ENCODE measurements at places on chromosomes 2 and 18. TPM values are rescaled to one million over a fixed set of nuclear protein-coding genes. Genes with fewer than 3 reads are reported as not detected.

The ZNF385B gene
- total RNA-seq, result not detected

The AQP12B gene
- total RNA-seq, result not detected

The CD8A gene
- total RNA-seq, result 0.91 TPM

The SLC5A7 gene
- not detected for total RNA-seq

The IL36A gene
- not detected for total RNA-seq

The PLEKHH2 gene
- total RNA-seq, result 1.2 TPM

The TAF1B gene
- total RNA-seq, result 23.5 TPM

The RNMT gene
- total RNA-seq, result 55.0 TPM

The FOXD4L1 gene
- 0.52 TPM for total RNA-seq

The SPP2 gene
- total RNA-seq, result not detected

The DIPK1C gene
- total RNA-seq, result not detected

DNA sequence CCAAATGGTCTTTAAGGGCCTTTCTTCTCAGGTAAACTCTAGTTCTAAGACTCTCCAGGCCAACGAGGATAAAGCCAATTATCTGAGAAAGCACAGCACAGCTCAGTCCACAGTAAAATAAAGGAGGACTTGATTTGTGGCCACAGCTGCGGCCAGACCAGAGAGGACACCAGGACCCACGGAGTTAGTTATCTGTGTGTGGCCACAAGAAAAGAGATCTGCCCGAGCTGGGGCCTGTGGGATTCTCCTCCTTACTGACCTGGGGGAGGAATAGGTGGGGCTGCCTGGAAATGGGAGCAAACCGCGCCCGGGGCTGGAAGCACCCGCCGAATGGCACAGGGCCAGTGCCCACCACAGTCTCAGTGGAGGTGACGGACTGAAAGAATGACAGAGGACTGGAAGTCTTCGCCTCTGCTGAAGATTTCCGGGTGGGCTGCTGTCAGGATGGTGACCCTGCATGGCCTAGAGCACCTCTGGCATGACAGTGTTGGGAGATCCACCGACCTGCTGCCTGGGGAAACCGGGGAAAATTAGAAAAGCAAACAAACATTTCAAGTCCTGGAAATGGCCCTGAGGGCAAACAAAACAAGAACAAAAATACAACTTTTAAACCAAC lies 13.3 kb downstream of the PROC start:
- no peak for DNase-seq

GRCh38 chr18:53472546-53472945 lies 751.9 kb downstream of the MBD2 start:
- DNase-seq, result no peak

- DNase-seq, result no peak
These were observed 37.5 kb upstream of the MTCL1 start for GRCh38 chr18:8667846-8668245.

GRCh38 chr2:208627110-208627884 lies 220.7 kb downstream of the PTH2R start:
- no peak for DNase-seq

GRCh38 chr2:222289278-222290160 lies 9.3 kb downstream of the PAX3 start:
- no peak for DNase-seq

DNA sequence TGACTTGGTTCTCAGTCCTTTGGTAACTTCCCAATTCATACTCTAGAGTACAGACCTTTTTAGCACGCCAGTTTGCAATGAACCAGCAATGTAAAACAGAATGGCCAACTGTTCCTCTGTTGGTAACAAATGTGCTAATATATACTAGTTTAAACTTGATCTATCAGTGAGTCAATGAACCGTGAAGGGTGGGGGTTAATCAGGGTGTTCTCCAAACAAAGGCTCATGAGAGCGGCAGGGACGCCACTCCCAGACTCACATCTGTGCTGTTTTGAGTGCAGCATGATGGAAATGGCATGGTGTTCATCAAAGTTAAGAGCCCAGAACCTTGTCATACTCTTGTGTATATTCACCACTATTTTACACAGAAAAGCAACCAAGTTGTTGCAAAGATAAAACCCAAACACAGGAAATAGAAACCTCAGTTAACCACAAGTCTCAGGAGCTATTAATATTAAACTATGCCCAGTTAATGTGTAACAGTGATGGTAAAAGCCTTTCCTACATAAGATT lies 70.3 kb downstream of the CERKL start:
- DNase-seq, result no peak

GRCh38 chr2:63055226-63056106 lies 4.8 kb downstream of the OTX1 start:
- no peak for DNase-seq

GRCh38 chr2:231094736-231095346 lies 30.0 kb downstream of the HTR2B start:
- no peak for DNase-seq

DNA sequence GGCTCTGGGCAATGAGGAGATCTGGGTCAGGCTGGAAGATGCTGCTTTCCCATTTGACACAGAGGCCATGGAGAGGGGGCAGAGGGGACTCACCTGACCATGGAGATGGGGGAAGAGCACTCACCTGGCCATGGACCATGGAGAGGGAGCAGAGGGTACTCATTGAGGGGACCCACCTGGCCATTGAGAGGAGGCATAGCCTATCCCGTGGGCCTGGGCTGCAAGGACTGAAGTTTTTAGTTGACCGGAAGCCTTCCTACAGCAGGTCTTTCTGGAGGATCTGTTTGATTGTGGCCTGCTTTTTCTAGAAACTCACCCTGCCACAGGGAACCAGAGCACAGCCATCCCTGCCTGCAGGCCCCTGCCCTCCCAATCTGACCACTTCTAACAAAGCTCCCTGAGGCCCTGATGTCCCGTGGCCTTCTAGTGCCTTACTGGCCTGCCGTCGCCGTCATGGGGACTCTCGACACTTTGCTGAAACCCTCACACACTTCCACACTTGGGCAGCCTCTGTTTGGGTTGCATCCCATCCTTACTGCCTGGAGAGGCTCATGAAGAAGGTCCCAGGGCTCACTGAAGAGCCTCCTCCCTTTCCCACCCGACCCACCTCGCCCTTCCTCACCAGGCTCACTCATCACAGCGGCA lies 5.1 kb upstream of the PROM2 start:
- no peak for DNase-seq

- DNase-seq, result peak; percentile 77
These were observed at the start of gene STK39 for GRCh38 chr2:168247341-168248261. Gene STK39 (minus strand): TSS chr2:168247595. CDS start chr2:168247435, 160 bp downstream.

DNA sequence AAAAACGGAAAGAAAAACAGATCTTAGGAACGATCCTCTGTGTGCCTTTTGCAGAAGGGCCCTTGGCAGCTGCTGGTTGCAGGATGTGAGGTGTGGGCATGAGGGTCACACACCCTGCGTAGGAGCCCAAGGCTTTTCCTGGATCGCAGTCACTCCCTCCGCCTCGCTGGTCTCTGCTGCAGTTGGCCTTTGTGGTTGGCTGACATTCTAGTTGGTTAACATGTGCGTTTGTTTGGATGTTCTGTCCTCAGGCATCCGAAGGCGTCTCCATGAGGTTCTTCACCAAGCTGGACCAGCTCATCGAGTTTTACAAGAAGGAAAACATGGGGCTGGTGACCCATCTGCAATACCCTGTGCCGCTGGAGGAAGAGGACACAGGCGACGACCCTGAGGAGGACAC lies 61.7 kb downstream of the INPP5D start:
- no peak for DNase-seq

GRCh38 chr2:119544075-119544938 lies at the start of gene CFAP221:
Gene CFAP221 (plus strand): TSS chr2:119544449. CDS start chr2:119546132, 1,683 bp downstream.
- DNase-seq, result peak; percentile 5

GRCh38 chr2:3730646-3731045 lies 27.3 kb downstream of the DCDC2C start:
- no peak for DNase-seq

- DNase-seq, result no peak
These were observed 34.3 kb upstream of the PIEZO2 start for GRCh38 chr18:11183637-11184036.

DNA sequence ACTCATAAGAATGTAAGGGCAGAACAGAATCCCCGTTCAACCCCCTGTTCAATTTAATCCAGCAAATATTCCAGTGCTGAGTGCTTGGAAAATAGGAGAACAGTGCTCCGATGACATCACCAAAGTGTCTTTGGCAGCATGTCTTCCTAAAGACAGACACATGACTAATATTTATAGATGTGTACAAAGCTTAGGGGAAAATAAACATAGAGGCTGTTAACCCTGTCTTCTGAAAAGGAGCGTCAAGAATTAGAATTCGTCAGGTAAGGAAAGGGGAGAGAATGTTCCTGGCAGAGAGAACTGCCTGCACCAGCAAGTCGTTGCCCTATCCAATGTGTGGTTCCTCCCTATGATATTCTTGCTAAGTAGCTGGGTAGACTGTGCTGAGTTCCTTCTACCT lies 72.7 kb downstream of the PLB1 start:
- no peak for DNase-seq

GRCh38 chr2:187748958-187749357 lies 194.7 kb upstream of the TFPI start:
- no peak for DNase-seq

GRCh38 chr2:98548920-98549818 lies 59.1 kb downstream of the COA5 start:
- DNase-seq, result no peak

DNA sequence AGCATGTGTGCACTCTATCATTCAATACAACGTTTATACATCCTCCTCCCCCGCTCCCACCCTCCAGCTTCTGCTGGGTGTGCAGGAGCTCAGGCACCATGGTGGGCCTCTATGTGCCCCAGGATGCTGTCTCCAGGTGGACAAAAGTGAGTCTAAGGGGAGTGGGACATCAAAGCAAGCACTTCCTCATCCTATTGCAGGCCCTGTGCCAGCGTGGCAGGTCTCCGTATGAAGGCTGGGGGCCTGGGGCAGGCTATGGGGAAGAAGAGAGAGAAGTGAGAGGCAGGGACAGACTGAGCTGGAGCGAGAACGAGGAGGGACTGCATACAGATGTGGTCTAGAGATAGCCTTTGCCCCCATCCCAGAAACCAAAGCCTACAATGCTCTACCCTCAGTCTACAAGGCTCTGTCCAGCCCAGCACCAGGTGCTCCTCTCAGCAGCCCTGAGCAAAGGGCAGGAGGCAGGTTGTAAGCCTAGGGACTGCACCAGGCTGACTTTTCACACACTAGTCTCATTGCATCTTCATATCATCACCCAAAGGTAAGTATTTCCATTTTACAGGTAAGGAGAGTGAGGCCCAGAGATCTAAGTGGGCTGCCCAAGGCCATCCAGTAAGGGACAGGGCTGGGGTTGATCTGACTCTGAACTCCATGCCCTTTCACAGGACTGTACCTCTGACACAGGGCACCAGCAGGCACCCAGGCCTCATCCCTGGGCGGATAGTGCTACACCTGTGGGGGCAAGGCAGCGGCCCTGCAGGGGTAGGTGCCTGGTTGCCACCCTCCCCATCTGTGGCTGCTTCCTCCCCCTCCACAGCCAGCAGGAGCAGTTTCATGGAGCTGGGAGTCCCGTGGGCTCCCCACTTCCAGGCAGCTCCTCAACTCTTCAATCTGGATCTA lies 14.0 kb upstream of the ARID5A start:
- DNase-seq, result no peak

- DNase-seq, result no peak
These were observed 41.3 kb downstream of the PARD3B start for GRCh38 chr2:204586444-204587180.

GRCh38 chr2:37654932-37655841 lies 16.3 kb downstream of the CDC42EP3 start:
- peak; percentile 46 for DNase-seq

DNA sequence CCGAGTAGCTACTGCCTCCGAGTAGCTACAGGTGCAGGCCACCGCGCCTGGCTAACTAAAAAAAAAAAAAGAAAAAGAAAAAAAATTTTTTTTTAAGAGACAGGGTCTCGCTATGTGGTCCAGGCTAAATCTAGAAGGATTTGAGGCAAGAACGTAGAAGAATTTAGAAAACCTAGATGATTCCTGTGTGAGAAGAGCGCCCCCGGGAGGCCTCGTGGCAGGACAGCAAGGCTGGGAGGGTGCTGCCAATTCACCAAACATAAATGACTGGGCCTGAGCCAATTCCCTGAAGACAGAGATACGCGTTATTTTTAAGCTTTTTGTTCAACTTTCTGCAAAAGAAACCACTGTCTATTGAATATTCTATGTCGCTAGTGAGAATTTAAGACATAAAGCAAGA lies 90.1 kb upstream of the TGFA start:
- DNase-seq, result peak; percentile 10

GRCh38 chr2:129880309-129880708 lies 99.2 kb upstream of the RAB6C start:
- DNase-seq, result no peak

GRCh38 chr2:38486213-38487026 lies 109.3 kb upstream of the ATL2 start:
- DNase-seq, result no peak

- DNase-seq, result no peak
These were observed 40.7 kb downstream of the PARD3B start for GRCh38 chr2:204585930-204586329.

GRCh38 chr2:508121-508520 lies 169.1 kb downstream of the TMEM18 start:
- DNase-seq, result no peak

- DNase-seq, result no peak
These were observed 245.4 kb downstream of the INSIG2 start for GRCh38 chr2:118333664-118334063.

DNA sequence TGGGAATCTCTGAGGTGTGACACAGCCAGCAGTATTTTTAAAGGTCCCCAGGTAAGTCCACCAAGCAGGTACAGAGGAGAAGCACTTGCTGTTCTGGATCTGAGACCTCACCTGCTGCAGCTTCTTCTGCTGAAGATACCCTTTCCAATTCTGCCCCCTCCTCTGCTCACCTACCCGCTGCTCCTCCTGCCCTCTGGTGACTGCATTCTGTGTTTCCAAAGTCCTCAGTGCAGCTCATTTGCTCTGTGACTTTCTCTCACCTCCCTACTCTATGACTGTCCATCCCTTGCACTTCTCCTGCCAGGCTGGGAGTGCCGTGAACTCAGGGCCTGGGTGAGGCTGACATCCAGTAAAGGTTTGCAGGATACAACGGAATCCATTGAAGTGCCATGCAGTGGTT lies 205.2 kb upstream of the LYPD1 start:
- no peak for DNase-seq

DNA sequence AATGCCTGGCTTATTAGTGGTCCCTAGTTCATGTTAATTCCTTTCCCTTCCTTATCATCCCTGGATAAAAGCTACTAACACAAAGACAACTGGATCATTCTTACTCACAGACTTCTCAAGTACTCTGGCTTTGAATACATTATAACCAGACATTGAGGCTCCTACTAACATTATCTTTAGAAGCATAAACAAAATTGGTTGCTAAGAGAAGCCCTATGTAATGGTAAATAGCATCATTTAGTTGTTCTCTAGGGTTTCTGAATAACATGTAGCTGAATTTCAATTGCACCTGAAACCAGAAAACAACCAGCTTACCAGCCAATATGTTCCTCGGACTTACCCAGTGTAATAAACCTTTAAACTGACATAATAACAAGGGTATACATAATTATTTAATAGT lies 114.1 kb upstream of the NCKAP5 start:
- DNase-seq, result no peak

DNA sequence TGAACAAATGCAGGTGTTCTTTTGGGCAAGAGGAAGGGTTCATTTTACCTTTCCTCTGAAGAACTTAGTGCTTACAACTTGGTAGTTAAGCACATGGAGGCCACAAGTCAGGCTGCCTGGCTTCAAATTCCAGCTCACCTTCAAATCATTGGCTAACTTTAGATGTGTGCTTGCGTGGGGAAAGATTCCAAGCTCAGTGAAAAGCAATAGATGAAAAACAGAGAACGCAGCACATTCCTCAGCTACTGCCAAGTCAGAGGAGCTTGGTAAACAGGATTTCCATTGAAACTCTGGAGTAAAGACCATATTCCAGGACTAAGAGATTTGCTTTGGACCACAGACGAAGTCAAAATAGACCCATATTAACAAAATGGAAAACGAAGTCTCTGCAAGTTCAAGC lies 96.3 kb upstream of the ASB18 start:
- no peak for DNase-seq
